ENCODE measurements at places on chromosomes 13 and 19.

DNA sequence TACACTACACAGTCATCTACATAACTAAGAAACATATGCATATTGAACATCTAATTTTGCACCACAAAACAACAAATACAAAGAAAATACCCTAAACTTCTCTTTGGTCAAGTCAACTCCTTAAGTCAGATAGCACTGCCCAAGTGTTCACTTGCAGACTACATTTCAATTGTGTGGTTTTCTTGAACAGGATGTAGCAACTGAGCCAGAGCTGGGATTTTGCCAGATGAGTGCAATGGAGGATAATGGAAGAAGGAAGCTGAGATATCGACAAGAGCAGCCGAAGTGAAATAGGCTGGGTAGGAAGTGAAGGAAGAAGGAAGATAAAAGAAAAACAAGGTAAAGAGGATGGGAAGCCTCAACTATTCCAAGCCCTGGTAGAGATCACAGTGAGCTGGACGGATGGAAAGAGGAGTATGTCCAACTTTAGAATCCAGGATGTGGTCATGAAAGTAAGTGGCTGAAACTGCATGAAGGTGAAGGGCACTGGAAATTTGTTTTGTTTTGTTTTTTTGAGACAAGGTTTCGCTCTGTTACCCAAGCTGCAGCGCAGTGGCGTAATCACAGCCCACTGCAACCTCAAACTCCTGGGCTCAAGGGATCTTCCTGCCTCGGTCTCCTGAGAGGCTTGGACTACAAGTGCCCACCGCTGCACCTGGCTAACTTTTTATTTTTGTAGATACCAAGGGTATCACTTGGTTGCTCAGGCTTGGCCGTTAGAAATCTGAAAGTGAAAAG is 15.0 kb downstream of the NUFIP1 start:
- DNase-seq = no peak

DNA sequence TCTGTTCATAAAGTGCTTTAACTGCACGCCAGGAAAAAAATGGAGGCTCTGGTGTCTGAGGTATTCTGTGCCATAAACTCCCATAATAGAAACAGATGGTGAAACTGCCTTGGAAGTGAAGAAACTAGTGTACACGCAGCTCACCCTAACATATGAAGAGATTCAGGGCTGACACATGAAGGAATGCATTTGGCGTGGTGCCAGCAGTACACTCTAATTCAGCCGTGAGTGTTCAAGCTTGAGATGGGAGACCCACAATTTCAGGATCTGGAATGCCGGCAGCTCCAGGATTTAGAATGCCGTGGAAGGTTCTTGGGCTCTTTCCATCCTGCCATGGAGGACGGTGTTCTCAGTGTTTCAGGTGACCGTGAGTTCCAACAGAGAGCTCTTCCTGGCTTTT is 478.4 kb downstream of the TSHZ3 start:
- DNase-seq = no peak

DNA sequence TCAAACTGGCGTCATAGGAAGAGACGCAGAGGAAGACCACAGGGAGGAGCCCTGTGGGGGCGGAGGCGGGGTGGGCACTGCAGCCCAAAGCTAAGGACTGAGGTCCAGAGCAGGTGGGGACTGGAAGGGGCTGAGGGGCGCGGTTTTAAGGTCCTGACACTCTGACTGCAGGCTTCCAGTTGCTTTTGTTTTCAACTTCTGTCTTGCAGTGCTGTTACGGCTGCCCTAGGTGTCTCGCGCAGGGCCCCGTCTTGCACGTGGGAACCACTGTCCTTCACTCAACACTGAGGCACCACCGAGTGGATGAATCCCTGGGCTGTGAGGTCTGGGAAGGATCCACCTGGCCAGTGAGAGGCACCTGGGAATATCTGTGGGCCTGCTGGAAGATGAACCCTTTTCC is 76.0 kb downstream of the TEX29 start:
- DNase-seq = no peak

DNA sequence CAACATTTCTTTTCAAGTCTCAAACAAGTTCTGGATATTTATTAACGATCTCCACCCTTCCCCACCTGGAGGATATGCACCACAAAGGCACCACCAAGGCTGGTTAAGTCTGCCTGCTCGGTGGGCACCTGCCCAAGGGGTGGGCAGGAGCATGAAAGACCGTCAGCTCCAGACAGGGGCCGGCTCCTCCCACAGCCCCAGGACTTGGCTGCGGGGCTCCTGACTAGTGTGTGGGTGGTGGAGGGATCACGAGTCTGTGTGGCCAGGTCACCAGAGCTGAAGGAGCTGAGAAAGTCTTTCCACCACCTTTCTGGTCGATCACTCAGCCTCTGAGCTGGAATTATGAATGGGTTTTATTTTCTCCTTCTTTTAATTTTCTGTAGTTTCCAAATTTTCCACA is 7.8 kb downstream of the SLC7A1 start:
- no peak for DNase-seq

DNA sequence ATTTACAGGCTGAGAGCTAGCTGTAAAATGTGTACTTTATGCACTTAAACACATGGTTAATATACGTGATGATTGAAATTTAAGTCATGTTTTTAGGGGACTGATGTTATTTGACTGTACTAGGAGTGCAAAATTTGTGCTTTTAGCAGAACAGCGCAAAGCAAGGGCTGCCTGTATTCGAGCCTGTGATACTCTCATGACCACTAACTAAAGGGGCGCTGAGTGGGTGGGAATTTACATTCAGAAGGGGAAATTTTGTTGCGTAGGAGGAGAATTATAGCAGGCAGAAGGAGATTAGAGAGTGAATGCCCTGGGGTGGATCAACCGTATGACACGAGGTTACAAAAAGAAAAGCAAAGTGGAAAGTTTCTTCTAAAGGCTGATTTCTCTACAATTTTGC is 271.8 kb upstream of the HTR2A start:
- no peak for DNase-seq

GRCh38 chr19:51800473-51801244 is 5.7 kb downstream of the FPR3 start:
- DNase-seq = no peak

DNA sequence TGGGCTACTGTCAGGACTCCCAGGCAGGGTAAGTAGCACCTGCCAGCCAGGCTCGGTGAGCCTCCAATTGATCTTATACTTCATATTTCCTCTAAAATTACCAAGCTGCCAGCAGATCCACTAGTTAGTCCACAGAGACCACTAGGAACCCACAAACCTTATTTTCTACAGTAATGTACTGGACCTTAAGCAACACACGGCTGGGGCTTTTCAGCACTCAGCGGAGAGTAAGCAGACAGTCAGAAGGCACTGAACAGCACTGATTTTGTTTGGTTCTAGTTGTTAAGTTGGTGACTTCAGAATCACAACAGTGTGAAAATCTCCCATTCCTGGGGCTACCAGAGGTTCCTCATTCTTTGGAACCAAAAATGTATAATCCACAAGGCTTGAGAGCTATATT is 56.1 kb downstream of the MRPL57 start:
- DNase-seq = no peak

- DNase-seq = no peak
Observed at GRCh38 chr13:58583966-58584365, 952.4 kb downstream of the PCDH17 start.

- no peak for DNase-seq
Observed at GRCh38 chr19:10260141-10260584, 8.1 kb downstream of the MRPL4 start.

DNA sequence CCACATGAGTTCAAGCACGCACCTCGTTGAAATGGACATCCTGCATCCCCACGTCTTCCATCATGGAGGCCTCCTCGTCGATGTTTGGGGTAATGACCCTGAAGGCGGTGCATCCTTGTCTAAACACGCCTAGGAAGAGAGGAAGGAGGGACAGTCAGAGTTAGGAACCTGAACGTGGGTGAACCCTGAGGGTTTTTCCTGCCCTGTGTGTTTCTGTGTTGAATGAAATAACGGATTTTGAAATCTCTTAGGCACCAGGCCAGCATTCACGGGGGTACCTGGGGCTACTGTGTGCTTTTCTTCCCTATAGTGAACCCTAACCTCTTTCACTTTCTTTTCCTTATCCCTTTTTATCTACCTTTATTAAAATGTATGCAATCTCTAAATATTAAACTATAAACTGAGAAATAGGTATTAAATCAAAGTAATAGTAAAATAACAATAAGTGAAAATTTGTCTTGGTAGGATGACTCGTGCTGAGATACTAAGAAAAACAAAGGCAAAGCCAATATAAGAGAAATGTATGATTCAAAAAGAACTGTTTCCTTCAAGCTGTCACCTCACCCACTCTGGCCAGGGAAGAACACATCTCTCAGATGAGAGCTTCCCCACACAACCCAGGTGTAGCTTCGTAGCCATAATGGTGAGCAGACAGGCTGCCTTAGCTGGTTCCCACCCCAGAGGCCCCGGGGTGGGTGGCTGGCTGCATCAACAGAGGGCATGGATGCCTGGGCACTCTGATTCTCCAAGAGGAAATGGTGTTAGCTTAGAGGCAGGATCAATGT is 72.1 kb upstream of the SLC15A1 start:
- DNase-seq = no peak

DNA sequence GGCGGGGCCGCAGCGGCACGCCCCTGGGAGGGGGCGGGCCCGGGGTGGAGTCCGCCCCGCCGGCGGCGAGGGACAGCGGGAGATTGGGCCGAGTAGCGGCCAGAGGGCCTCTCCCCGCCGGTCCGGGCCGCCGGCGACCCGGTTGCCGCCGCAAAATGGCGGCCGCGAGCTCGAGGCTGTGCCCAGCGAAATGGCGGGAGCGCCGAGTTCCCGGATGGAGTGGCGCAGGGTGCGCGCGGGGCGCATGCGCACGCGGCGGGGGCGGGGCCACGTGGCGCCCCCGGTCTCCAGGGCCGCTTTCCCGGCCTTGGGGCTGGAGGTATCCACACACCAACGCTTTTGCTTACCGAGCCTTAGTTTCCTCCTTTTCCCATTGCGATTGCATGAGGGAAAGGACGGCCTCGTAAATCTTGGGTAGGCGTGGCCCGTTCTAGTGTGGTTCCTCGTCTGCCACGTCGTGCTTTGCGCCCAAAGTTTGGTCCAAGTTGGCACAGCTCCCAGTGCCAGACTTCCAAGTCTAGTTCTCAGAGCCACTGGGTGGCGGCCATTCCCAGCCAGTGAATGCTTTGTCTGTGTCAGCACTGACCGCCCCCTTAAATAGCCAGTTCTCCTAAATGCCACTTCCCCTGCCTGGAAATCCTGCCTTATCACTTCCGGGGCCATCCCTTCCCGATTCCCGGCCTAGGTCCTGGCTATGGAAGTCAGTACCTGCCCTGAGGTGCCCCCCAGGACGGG is 513 bp downstream of the CIRBP start:
- DNase-seq = peak; percentile 88

DNA sequence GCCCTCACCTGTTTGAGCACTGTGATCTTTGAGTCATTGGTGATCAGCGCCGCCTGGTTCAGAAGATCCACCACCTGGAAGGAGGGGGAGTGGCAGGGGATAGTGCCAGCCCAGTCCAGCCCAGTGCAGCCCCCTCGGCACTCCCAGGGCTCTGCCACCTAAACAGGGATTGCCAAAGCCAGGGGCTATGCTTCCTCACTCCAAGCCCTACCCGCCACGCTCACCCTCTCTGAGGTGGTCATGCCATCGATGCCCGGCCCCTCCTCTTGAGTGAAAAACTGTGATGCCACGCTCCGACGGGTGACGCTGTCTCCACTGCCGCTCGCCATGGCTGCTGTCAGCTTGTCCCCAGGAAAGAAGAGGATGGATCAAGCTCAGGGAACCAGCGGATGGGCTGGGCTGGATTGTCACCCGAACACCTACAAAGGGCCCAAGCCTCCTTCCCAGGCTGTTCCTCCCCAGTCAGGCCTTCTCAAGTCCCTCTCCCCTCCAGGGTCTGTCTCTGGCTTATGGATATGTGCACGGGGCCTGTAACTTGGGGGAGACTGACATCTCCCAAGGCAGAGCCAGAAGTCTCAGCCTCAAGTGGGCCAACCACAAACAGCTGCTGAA is 8.7 kb downstream of the SYMPK start:
- DNase-seq = no peak

DNA sequence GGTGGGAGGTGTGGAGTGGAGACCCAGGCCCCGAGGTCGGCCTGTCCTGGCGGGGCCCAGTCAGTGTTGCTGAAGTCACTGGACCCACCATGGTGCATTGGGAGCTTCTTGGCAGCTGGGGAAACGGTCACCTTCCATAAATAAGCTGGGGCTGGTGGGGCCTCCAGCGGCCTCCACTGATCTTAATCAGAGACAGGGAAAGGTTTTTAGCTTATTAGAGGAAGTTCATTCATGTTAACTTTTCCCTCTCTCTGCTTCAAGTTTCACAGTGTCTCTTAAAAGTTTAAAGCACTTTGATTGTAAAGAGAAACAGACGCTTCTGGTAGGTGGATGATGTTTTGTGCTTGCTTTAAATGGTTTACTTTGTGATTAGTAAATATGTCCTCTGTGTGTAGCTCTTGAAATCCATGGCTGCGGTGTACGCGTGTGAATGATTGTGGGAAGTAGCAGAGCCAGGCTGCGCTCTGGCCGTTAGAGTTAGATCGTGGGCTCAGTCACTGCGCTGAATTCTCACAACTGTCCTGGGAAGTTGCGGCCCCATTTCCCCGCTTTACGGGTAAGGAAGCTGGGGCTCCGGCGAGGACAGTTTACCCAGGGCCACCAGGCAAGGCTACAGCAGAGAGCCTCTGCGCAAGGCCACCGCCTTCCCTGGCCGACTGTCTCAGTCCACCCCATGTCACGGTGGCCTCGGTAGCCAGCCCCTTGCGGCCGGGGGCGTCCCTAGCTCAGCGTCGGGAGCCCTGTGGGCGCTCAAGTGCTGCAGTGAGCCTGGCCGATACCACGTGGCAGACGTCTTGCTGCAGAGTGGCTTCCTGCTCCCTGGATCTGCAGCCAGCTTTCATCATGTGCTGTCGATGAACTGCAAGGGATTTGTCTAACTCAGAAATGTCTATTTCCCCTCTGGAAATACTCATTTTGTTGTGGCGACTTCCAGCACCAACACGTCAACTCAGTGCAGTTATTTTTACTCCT is 16.5 kb upstream of the NDUFS7 start:
- no peak for DNase-seq

- DNase-seq = peak; percentile 66
Observed at GRCh38 chr13:99432609-99433542, 68.4 kb upstream of the TM9SF2 start.

GRCh38 chr19:42285541-42285941 is 16.4 kb upstream of the PRR19 start:
- peak; percentile 49 for DNase-seq

DNA sequence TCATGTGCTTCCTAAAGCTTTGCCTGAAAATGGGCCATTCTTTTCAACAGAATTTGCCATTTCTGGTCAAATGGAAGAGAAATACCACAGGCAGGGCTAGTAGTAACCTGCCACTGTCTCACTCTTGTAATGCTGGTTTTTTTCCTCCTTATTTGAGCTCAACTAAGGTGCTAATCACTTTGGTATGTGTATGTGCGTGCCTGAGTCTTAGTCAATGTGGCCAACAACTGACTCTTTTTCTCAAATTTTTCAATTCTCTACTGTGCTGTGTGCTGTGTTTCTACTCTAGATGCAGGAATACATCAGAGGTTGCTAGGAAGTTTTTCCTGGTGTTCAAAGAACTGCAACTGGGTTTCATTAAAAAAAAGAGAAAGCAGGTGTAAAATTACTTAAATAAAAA is 870.2 kb downstream of the EFNB2 start:
- no peak for DNase-seq

GRCh38 chr13:85527316-85527715 is 271.9 kb downstream of the SLITRK6 start:
- DNase-seq = no peak

- no peak for DNase-seq
Observed at GRCh38 chr19:48618278-48618915, 581 bp downstream of the RPL18 start.

Measured in NAMALWA (cell line).